ENCODE measurements at places on chromosomes 13 and 19.
A peak's percentile ranks its signal among the peaks of the same experiment; 100 is the strongest.

DNA sequence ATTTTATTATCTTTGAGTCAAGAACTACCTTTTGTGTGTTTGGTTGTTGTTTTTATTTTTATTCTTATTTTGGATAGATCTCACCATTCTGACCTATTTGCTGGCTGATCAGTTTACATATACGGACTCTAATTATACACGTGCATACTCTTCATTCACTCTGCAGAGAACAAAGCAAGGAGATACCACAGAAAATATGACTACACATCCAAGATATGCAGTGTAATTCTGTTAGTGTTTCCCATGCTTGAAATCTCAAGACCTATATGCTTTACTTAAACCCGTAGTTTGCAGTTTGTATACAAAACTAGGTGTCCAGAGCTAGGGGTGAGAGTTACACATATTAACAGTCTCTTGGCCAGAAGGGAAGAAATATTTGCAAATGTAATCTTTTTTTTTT is 205.5 kb downstream of the DCLK1 start:
- DNase-seq, result no peak

DNA sequence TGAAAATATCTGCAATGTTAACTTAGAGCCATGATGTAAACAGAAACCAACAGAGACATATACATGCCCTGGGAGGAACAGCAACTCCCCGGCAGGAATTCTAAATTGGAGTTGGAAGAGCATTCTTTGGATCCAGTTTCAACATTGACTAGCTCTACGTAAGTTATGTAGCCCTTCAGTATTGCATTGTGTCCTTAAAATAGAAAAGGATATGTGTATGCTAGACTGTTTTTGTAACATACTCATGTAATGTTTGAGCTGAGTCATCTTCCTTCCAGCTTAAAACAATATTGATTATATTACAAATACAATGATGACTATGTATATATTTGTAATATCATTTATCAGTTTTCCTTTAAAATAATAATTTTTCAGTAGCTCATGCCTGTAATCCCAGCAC is 1422.2 kb upstream of the PCDH20 start:
- no peak for DNase-seq

DNA sequence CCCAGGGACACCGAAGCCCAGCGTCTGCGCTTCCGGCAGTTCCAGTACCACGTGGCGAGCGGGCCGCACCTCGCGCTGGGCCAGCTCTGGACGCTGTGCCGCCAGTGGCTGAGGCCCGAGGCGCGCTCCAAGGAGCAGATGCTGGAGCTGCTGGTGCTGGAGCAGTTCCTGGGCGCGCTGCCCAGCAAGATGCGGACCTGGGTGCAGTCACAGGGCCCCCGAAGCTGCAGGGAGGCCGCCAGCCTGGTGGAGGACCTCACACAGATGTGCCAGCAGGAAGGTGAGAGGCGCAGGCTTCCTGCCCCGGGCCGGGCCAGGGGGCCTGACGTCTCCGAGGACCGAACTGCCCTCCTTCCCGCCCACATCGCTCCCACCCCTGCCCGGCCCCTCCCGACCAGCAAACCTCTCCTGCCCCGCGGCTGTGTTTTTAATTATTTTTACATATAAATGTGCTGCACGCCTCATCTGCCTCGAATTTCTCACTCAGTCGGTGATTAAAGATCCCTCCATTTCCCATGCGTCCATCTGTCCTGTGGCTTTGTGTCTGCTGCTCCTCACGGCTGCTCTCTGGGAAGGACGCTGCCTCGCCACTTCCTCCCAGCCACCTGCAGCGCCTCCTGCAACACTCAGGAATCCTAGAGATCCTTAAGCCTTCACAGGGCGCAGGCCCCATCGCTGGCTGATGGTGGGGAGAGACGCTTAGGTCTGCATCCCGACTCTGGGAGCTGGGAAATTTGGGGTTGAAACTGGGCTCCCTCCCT is 4.3 kb downstream of the ZSCAN1 start:
- no peak for DNase-seq

GRCh38 chr19:1258163-1258492 is 9.7 kb downstream of the MIDN start:
- no peak for DNase-seq

DNA sequence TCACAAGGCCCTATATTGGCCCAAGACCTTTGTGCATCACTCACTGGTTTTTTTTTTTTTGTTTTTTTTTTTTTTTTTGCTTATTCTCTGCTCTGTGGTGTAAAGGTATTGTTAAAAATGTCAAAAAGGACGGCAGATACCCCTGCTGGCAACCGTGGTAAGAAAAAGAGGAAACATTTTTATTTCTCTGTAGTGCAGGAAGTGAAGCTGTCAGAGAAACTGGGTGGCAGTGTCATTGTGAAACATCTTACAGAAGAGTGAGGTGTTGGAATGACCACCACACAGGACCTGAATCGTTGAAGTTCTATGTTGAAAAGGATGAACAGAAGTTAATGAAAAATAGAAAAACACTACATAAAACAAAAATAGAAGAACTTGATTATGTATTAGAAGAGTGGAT is 346.4 kb downstream of the FGF9 start:
- DNase-seq, result no peak

- peak; percentile 81 for DNase-seq
These were observed 1567.4 kb downstream of the EFNB2 start for GRCh38 chr13:104967836-104968630.

DNA sequence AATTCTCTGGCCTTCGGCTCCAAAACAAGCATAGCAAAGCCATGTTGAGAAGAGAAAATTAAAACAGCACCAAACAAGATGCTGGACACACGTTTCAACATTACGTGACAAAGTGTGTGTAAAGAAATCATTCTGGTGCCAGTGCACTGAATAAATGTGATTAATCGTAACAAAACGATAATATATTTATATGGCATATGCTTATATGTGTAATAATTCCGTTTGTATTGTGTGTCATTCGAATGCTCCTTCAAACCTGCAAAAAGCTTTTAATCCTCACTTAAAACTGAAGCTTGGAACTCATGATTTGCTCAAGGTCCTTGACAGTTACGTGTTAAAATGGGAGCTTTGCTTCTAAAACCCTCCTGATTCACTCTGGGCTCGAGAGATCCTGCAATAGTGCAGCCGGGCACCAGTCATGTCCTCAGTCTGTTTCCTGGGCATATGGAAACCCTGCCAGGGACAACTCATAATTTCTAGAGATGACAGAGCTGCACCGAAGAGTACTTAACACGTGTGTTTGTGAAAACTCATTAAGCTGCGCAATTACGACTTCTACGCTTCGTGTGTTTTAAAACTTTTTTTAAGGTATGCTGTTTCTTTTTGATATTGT is 731 bp upstream of the AKAP8L start:
- DNase-seq, result peak; percentile 18

DNA sequence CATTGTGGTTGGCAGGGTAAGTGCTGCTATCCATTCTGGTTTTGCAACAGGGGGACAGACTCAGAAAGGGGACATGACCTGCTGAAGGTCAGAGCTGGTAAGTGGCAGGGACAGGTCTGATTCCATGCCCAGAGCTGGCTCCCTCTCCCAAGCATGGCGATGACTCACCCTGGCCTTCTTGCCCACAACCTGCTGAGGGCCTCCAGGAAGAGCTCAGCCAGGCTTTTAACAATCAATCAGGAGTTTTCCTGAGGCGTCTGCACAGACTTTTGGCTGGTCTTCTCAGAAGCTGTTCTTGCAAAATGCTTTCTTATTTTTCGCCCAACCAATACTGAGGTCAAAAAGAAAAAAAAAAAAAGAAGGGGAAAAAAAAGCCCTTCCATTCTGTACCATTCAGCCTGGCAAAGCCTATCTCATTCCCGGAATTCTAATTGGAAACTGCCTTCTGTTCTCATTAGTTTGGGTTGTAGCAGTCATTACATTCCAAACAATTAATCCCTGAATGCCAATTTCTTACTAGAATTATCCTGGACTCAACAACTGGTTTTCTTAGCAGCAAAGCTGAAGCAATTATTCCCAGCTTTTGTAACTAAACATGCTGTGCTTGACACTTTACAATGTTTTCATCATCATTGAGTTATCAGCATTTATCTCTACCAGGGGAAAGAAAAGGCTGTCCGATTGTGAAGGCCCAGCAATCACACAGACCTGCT is 17.7 kb downstream of the SIAH3 start:
- DNase-seq, result peak; percentile 57

- DNase-seq, result no peak
These were observed 38.2 kb downstream of the MTMR6 start for GRCh38 chr13:25249001-25249543.

DNA sequence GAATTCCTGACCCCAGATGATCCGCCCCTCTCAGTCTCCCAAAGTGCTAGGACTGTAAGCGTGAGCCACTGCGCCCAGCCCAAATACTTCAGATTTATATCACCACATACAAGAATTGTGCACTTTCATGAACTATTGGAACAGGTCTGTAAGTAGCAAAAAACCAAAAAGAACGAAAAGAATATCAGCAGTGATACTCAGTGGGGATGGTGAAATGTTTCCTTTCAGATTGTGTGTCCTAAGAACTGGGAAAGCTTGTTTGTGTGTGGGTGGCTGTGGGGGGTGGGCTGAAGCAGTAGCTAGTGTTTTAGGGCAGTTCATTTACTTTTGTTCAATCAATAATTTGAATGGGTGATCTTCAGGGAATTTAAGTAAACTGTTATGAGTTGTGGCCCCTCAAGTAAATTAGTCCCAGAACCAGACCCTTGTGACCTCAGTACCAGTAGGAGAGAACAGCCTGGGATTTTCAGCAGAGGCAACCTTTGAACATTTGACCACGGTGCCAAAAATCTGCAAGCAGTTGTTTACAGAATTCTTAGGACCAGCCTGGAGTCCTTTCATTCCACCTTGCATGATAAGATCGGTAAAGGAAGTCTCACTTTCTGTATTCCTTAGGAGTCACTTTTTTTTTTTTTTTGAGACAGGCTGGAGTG is 106.6 kb downstream of the LRCH1 start:
- no peak for DNase-seq

GRCh38 chr19:33665776-33666595 is 44.2 kb downstream of the CHST8 start:
- DNase-seq, result no peak

DNA sequence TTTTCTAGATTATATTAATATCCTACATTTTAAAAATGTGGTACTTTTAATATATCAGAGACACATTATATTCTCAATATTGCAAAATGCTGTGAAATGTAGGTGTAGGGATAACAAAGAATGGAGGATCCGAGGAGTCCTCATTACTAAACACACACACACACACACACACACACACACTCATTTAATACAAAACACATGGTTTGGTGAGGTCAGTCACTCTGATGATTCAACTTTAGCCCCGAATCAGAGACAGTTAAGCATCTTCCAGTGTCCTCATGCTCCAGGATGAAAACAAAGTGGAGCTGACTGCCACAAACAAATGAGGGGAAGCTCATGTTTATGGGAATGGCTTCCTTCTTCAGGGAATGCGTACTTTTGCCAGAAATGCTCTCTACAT is 147.5 kb downstream of the CYSLTR2 start:
- DNase-seq, result no peak

DNA sequence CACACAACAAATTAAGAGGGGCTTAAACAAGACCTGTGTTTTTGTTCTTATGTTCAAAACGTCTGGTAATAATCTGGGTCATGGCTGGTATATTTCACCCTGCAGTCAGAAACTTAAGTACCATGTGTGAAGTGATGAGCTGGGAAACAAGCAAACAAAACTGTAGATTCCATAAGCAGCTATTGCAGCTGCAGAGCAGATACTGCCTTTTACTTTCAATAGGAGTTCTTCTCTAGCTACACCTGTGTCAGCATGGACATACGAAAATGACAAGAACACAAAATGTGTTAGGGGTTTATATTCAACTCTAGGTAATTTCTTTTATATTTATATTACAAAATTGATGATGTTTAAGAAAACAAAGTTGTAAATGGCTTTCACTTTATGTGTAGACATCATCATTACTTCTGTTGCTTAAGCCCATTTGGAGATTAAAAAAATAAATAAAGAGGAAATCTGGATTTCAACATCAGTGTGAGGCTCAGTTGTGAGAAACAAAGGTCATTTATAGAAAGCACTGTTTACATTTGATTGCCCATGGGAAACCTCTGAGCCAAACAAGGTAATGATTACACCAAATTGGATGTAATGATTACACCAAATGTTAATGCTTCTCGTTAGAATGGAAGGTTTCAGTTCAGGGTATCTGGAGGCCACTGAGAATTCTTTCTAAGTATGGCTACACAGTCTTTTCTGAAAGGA is 451.0 kb upstream of the SLC10A2 start:
- DNase-seq, result no peak

- DNase-seq, result peak; percentile 84
These were observed 1.0 kb upstream of the DBP start for GRCh38 chr19:48637948-48638830.

DNA sequence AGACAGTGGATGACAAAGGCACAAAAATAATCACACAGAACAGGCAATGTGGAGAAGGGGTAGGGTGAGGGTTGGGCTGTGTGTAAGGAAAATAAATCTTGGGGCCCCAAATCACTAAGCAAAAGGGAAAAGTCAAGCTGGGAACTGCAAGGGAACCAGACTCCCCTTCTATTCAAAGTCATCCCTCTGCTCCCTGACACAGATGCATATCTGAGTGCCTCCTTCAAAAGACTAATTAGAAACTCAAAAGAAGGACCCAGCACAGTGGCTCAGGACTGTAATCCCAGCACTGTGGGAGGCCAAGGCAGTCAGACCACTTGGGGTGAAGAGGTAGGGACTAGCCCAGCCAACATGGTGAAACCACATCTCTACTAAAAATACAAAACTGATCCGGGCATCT is 18.3 kb downstream of the ZNF611 start:
- DNase-seq, result no peak

- no peak for DNase-seq
These were observed 5.8 kb downstream of the MISP3 start for GRCh38 chr19:14078411-14078810.

GRCh38 chr13:78701383-78701782 is 42.4 kb upstream of the OBI1 start:
- DNase-seq, result no peak

- DNase-seq, result no peak
These were observed 74.2 kb upstream of the SERTM1 start for GRCh38 chr13:36599641-36600040.

DNA sequence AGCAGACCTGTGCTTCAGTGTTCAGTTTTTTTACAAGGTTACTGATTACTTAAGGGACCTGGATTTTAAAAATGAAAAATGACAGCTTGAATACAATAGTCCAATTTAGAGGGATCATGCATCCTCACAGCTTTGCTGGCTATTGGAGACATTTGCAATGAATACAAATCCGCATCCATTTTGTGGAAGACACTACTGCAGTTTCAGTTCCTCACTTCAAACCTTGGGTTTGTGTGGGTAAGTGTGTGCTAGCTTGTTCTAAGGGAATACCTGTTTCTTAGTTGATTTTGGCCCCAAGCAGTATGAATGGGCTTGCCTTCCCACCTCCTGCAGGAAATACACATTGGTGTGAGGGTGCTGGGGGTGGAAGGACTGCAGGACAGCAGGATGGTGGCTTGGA is 222.4 kb downstream of the OLFM4 start:
- DNase-seq, result no peak

All from NCI-H446 (cell line).